GM04503 (cell line): ENCODE measurements at places on chromosomes 6 and 20.

- no peak for DNase-seq
Observed at GRCh38 chr6:135575629-135576028, 78.1 kb upstream of the AHI1 start.

DNA sequence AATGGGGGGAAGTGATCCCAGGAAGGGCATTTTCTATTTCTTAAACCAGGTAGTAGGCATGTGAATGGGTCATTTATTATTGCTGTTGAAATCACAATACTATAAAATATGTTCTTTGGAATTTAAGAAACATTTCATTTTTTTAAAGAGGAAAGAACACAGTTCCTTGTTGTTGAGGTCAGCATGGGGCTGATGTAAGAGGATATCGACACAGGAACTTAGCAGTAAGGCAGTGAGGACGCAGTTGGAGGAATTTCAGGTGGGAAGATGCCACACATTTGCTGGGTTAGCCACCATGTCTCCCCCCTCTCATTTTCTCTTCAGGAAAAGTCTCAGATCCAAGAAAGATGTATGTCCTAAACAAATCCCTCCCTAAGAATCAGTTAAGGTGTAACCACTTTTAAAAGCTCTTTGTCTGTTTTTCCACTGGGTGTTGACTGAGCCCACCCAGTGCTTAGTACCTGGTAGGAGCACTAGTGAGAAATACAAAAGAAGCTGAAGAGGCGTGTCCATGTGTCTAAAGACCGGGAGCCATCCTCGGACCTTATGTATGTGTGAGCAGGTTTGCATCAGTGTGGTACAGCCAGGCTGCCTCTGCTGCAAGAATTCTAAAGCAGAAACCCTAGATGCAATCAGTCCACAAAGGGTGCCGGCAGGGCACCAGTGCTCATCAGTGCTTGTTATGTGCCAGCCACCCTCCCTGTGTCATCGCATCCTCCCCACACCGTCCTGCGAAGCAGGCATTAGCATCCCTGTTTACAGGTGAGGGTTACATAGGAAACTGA, 98.9 kb downstream of the TCP11 start:
- DNase-seq: no peak

- no peak for DNase-seq
Observed at GRCh38 chr6:156776470-156776839, 723 bp upstream of the ARID1B start.

DNA sequence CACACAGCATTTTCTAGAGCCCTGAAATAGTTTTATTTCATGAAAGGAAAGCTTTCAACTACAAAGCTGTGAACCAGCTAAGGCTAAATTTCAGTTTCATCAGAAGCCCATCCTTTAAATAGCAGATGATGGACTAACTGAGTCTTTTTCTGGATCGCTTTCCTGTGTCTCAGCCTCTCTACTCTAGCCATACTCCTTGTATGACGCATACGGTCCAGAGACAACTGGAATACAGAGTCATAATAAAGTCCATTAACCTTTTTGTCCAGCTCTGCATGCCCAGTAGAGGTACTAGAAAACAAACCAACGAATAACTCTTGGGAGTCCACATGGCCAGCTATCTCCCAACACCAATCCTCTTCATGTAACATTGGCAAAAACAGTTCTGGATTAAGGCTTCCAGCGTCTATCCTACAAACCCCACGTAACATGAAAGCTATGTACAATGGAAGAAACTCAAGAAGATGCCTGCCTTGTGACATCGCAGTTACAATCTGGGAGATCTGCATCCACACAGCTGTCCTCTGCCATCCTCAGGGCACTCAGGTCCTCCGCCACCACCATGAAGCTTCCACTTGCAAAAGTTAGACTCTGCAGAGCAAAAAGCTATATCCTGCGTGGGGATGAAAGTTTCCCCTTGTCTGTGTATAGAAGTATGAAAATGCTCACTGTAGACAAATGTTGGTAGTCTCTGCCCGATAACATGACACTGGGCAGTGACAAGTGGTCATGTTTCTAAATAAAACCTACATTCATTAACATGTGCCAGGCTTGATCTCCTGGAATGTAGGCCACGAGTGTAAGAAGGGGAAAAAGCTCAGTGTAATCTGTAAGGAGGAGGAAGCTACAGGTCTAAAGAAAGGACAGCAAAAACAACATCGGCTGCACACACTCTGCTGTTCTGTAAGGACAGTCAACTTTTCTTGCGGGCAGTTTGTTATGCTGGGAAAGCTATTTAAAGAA, 360.4 kb downstream of the ESR1 start:
- DNase-seq: no peak

DNA sequence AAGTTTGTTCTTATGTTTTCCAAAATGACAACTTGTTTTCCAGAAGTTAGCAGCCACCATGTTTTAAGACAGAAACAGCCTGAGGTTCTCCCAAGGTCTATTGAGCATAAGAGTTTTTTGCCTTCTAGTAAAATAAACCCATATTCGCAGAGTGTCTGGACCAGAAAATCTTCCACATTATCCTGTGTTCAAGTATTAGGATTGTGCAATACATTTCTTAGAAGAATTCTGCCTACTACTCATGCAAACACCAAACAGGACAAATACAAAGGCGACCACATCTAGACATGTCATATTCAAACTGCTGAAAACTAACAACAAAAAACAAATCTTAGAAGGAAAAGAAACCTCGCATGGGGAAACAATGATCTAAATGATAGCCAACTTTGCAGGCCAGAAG, 145.4 kb upstream of the AHI1 start:
- no peak for DNase-seq

DNA sequence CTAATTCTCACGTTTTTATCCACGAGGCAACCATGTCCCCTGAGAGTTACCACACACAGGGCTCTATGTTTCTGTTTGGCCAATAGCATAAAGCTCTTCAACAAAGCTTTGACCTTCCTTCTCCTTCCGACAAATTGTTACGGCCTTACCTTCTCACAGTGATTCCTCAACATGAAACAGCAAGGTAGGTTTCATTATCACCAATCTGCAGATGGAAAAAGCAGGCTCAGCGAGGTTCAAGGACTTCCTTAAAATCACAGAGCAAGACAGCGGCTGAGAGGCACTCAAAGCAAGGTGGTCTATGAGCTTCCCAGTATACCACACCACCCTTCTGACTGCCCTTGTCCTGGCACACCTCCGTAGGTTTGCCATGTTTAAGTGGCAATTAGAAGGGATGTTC, 360.0 kb downstream of the CD83 start:
- no peak for DNase-seq

DNA sequence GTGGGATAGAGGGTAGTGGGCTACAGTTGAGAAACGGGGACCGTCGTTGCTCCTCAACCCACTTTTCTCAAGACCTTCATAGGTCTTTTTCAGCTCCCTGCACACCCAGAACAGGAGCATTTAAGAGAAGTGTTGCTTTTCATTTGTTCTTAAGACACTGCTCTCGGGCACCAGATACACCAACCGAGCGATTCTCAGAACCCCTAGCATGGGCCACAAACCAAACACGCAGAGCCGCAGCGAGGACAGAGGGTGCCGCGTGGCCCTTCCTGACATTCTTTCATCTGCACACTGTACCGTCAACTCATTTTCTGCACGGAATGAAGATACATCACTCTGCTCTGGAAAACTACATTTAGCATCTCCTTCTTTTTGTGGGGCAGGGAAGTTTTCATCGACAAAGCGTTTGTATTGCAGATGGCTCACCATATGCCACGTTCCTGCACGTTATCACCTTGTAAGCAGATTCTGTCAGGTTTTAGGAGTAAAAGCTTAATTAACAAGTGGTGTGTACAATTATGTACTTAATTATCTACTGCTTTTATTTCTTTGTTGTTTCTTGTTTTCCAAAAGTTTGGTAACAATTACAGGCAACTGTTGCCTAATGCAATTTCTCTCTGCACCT, 70.4 kb upstream of the MLN start:
- DNase-seq: no peak

DNA sequence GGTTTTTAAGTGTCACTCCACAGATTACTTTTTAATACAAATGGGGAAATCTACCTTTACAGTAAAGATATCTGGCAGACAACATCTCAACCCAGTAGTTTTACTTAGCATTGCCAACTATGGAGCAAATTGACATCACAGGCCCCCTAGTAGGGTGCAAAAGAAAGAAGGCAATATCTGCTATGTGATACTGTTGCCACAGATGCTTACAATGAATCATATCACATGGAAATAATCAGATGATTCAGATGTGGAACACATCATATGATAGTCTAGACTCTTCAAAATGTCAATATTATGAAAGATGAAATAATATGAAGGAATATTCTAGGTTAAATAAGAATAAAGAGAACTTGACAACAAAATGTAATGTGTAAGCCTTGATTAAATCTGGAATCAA, 322.5 kb downstream of the BMP2 start:
- DNase-seq: no peak

DNA sequence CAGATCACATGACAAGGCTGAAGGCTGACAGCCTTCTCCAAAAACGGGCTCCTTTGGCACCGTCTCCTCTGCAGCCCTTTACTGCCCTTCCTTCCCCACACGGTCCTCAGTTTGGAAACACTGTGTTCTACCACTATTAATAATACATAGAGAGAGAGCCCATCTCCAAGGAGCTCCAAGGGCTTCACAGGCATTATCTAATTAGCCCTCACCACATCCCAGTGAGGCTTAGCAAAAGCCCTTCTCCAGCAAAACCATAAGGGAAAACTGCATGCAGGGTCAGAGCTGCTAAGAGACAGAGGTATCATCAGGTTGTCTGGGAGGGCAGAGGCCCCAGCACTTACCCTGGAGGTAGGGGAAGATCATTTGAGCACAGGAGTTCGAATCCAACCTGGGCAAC, 169.3 kb upstream of the JARID2 start:
- no peak for DNase-seq

GRCh38 chr6:79599725-79600259, 31.3 kb upstream of the SH3BGRL2 start:
- no peak for DNase-seq

GRCh38 chr20:11084508-11084907, 410.7 kb upstream of the JAG1 start:
- no peak for DNase-seq

- DNase-seq: no peak
Observed at GRCh38 chr6:31657406-31658157, 1.9 kb downstream of the APOM start.

- DNase-seq: no peak
Observed at GRCh38 chr20:32580970-32581838, 3.9 kb downstream of the NOL4L start.

- no peak for DNase-seq
Observed at GRCh38 chr20:59138114-59138748, 25.4 kb upstream of the ZNF831 start.

DNA sequence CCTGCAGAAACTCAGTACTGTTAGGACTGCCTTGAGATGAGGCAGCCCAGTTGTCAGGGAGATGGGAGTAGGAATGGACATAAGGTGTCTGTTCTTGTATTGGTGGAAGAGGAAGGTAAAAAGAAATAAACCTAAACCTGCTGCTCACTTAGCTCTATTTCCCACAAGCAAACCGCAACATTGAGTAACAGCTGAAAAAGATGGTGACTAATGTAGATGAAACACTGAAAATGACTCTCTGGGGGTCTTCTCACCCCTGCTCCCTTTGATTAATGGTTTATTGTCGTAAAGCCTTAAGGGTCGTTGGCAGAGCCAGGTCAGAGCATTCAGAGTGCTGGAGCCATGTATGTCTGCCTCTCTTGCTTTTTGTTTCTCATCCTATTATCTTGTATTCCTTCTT, 87.5 kb downstream of the FOXO3 start:
- DNase-seq: no peak
